Neural crest cell (in vitro differentiated cells): ENCODE measurements at places on chromosomes 2 and 18. TPM values are rescaled to one million over a fixed set of nuclear protein-coding genes. Genes with fewer than 3 reads are reported as not detected.

DNA sequence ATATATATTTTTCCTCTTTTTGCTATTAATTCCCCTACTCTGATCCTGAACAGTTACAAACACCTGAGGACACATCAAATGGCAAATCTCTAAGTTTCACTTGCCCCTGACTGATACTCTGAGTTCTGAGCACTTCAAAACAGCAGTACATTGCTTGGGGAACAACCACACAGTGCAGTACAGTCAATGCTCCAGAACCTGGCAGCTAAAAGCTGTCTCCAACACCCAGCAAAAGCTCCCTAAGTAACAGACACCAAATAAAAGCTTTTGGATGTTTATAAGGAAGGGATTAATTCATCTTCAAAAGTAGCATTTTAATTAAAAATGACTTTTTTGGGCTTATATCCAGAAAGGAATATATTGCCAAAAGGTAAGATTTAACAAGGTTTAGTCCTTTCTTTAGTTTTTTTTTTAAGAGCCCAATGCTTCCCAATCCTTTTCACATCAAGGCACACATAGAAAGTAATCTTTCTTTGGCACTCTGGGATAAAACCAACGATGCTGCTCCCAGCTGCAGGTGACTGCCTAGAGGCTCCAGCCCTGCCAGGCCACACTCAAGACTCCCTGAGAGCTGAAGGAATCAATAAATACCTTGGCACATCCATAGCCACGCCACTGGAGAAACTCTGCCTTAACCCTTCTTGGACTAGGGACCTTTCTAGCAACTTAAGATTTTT is 164.9 kb upstream of the ZFP36L2 start:
- DNase-seq: no peak

GRCh38 chr18:62371436-62371835 is 46.3 kb downstream of the TNFRSF11A start:
- DNase-seq: no peak

GRCh38 chr2:73156539-73157124 is 43.9 kb upstream of the RAB11FIP5 start:
- peak; percentile 50 for DNase-seq

DNA sequence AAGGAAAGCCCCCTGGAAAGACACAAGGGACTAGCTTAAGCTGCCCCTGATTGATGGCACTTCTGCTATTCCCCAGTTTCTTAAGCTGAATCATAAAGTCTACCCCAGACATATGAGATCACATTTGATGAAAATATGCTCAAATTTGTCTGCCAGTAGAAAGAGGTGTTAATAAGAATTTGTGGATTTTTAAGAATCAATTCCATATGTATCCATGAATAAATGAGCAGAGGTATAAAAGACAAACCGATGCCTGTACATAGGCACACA is 119.9 kb downstream of the CCBE1 start:
- no peak for DNase-seq

CCDC141 gene
- total RNA-seq: not detected in 2 replicates

GRCh38 chr2:60644951-60645350 is 91.5 kb upstream of the BCL11A start:
- no peak for DNase-seq

GRCh38 chr2:28613633-28614501 is 118.0 kb downstream of the PLB1 start:
- no peak for DNase-seq

DNA sequence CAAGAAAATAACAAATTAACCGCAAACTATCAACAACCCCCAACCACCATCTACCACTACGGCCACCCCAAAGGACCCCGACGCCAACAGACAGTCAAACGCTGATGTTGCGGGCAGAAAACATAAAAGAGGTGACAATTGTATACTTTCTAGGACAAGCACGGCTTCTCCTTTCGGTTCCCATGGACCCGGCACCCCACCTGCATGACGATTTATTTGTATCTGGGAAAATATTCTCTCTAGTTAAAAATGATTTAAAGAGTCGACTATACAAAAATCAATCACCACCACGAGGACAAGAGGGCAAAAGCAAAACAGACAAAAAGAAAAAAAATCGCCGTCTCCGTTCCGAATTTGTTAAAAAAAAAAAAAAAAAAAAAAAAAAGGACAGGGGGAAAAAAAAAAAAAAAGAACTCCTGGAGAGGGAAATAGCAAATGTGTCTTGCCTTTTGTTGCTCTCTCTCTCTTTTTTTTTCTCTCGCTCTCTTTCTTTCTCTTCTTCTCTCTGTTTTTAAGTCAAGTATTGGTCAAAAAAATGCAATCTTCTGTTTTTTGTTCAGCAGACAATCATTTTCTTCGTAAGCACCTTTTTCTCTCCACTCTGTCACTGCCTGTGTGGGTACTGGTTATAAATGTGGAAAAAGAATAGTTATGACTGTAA is 3.6 kb downstream of the SIX3 start:
- no peak for DNase-seq

DNA sequence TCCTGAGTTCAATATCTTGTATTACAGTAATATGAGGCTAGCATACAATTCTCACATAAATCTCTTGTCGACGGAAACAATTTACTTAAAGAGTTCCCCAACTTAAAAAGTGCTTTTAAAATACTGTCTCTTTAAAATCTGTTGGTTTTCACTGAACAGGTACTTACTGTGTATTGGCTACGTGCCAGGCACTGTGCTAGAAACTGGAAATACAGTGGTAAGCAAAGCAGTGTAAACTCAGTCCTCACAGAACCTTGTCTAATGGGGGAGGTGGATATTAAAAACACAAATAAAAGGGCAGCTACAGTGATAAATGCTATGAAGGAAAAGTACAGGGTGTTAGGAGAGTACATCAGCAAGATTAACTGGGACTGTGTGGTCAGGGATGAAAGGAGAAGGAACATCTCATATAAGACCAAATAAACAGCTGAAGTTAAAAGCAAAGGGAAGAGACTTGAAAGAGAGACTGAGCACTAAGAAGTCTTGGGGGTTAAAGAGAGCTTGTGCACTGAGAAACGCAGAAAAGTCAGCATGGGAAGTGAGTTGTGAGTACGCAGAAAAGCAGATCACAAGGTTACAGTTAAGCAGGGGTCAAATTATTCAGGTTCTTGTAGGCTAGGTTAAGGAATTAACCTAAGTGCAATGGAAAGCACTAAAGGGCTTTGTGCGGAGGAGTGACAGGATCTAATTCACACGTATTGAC is 52.5 kb downstream of the USP40 start:
- no peak for DNase-seq

ZNF385B gene
- total RNA-seq: 2.1 and 3.4 TPM in 2 replicates

CYTIP gene
- total RNA-seq: 0.35 TPM in 1 of 2 replicates, not detected in the other

MARCHF4 gene
- total RNA-seq: 0.86 and 1.2 TPM in 2 replicates

ADAM17 gene
- 39.6 and 39.9 TPM in 2 replicates for total RNA-seq

DNA sequence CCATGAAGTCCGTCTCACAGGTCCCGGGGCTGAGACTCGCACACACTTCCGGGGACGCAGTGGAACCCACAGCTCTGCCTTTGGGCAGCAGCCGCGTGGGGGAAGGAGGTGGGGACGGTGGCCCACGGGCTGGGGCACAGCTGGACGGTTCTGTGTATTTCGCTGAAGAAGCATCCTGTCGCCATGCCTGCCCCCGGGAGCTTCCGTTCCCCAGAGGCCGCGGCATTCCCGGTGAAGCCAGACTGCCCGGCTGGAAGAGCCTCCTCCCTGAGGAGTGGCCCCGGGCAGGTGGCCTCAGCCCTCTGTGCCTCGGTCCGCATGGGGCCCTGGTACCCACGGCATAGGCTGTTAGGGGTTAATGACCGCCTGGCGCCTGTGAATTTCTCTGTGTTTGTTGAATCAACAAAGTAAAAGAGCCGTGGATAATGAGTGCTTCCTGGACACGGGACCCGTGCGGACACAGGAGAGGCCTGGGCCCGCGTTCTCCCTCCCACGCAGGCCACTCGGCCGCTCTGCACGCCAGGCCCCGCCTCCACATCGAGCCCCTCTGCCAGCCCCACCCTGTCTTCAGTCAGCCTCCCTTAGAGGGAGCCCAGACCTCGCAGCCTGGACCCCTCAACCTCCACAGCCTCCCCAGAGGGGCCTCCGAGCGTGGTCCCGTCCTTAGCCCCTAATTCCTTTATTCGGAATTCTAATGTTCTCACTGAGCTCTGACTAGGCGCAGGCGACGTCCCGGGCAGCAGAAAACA is 51.0 kb downstream of the KCNG2 start:
- DNase-seq: no peak

DNA sequence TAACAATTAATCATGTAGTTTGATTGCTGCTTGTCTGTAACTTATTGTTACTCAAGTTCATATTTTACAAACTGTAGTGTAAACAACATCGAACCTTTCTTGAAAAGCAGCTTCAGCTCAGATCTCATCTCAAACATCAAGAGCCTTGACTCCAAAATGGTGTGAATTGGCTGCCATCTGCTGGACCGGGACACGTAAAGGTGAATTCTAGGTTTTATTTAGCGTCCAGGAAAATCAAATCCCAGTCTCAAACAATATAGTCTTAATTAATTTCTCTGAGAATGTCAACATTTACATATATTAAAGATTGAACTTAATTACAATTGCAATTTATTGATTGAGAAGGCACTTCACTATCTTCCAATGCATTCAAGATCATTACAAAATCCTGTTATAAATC is 453.0 kb downstream of the GALR1 start:
- DNase-seq: peak; percentile 16

SPDYA gene
- total RNA-seq: 1.1 and 1.3 TPM in 2 replicates

- DNase-seq: no peak
These were observed 8.3 kb downstream of the ALPP start for GRCh38 chr2:232386740-232387450.

DNA sequence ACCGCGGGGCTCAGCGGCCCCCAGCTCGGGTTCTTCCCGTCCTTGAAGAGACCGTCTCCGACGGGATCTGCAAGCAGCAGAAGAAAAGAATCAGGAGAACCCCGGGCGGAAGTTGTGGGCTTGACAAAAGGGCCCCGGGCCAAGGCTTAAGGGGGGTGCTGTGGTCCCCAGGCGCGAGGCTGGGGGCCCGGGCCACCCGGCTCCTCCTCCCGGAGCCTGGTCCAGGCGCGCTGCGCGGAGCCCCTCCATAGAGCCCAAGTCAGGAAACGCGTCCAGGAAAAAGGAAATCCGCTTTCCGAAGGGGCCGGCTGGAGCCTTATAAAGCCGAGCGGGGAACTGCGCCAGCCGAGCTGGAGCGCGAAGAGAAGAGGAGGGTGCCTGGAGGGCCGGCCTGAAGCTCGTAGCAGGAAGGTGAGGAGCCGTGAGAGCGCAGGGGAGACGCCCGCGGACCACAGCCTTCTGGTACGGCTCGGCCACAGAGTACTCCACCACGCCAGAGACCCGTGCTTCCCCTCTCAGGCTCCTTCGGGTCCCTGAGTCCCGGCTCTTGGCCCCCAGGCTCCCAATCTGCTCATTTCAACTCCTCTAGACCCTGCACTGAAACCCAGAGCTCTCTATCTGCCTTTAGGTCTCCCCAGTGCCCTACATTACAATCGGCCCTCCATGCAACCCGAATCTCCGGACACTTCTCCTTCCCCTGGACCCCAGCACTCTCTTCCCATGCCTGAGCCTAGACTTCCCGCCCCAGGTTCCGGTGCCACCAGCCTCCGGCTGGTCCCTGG is 554 bp downstream of the FEV start:
- no peak for DNase-seq

DNA sequence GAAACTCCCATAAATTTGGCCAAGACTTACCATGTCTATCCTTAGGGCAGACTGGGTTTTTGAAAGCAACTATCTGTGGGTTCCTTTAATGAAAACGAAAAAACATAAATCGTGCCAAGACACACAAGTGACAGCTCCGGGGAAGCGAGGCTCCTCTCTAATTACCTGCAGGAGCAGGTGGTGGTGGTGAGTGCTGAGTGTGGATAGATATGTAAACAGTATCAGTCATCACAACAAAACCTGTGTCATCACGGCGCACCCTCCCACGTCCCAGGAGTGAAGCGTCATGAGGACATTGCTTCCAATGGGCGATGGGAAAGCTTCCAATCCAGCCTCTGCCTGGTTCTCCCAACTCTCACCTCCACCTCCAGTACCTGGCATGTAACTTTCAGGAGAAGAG is 31.3 kb downstream of the ACKR3 start:
- DNase-seq: no peak

TTN gene
- under 0.01 TPM in 2 replicates for total RNA-seq

DNA sequence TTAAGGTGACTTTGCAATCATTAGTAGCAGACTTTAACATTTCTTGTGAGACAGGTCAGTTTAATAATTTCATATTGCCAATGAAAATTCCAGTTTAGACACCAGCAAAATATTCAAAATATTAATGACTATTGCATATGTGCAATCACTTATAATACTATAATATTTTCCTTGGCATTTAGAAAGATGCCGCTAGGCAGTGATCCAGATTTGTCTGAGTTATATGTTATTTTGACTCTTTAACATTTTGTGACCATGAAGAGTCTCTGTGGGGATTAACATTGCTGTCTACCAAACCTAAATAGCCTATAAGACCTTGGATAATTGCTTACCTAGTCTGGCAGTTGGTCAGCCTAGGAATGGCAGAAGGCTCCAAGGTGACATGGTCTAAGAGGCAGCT is 389.6 kb downstream of the THSD7B start:
- no peak for DNase-seq

SERPINB5 gene
- total RNA-seq: not detected in 2 replicates

ADGRF3 gene
- 0.44 and 0.77 TPM in 2 replicates for total RNA-seq

DNA sequence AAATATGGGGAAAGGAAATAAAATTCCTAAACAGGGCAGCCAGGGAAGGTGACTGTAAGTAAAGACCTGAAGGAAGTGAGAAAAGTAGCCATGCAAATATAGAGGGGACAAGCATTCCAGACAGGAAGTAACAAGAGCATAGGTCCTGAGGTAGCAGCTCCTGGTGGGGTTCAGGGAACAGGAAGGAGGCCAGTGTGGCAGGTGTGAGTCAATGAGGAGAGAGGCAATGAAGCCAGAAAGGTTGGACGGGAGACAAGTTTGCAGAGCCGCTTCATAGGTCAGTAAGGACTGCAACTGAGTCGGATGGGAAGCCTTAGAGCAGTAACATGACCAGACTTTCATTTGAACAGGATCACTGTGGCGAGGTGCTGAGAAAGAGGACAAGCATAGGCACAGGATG is 150.9 kb downstream of the METTL4 start:
- no peak for DNase-seq

- DNase-seq: no peak
These were observed 65.3 kb downstream of the PMS1 start for GRCh38 chr2:189849550-189849949.

DNA sequence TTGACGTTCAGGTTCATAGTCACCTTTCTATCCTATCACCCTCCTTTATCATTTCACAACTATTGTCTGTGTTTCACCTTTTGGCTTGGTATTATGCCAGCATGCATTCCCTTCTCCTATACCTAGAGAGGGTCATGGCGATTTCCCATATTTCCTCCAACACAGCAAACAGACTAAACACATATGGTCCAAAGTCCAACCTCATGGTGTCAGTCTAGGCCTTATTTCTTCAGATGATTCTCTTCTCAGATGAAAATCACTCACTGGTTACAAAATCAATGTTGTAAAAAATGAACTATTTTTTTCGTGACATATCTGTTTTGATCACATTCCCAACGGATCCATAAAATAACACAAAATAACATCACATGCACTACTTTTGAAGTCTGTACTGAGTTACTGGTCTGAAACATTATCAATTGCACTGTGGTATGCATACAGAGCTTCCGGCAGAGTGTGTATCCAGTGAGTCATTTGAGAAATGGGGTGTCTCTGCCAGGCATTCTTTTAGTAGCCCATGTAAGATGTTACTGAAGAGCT is 204.8 kb upstream of the GALNT5 start:
- DNase-seq: no peak
